A549 treated with AZD2906 at 1 μM for 4 hours (cell line): ENCODE measurements at places on chromosomes 1 and 21. TPM values are rescaled to one million over a fixed set of nuclear protein-coding genes. Genes with fewer than 3 reads are reported as not detected.

RBM34 gene
- total RNA-seq = 62.9 to 71.4 TPM (median 64.3 TPM) in 5 replicates

NBPF14 gene
- 26.0 to 32.4 TPM (median 31.3 TPM) in 5 replicates for total RNA-seq

OR2T35 gene
- total RNA-seq = not detected in 5 replicates

FCGR3A gene
- total RNA-seq = not detected in 5 replicates
